ENCODE measurements at places on chromosomes 3 and 15.

DNA sequence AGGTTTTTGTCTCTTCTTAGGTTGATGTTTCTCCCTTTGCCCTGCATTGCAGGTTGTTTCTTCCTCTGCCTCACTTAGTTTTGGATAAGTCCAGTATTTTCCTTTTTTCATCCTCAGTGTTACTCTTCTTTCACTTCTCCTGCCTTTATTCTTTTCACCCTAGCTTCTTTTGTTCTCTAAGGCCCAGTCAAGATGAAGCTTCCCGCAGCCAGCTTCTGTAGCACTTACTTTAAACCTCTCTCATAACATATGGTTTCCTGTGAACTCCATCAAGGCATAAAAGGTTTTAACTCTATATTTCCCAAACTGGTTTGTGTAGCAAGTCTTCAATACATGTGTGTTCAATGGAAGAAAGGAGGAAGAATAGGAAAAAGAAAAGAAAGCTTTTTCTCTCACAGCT lies 54.1 kb downstream of the TP63 start:
- DNase-seq: no peak

- peak; percentile 30 for DNase-seq
Observed at GRCh38 chr15:42131826-42132806, 24.3 kb downstream of the PLA2G4F start.

DNA sequence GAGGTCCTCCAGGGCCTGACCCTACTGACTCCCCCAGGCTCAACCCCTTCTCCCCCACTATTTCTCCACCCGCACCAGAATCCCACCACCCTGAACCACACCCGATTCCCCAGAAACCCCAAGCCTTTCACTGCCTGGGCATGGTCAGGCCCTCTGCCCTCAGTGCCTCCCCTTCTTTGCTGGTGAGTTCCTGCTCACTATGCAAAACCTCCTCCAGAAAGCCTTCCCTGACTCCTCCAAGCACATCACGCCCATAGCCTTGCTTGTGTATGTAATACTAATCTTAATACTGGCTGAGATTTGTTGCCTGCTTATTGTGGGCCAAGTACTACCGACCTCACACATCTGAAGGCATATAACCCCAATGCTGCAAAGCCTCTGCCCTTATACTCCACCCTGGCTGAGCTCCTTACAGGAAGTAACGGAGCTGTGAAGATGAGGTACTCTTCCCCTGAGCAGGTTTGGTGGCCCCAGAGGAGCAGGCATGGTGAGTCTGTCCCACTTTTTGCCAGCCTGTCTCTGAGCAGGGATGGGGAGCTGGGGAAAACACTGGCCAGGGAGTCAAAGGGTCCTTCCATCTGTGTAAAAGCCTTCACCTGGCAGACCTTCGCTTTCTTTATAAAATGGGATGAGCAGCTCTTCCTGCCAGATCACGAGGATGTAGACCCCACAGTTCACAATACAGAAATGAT lies 9.5 kb downstream of the RAB6B start:
- no peak for DNase-seq

GRCh38 chr15:88487178-88487795 lies 19.8 kb downstream of the MRPS11 start:
- no peak for DNase-seq

DNA sequence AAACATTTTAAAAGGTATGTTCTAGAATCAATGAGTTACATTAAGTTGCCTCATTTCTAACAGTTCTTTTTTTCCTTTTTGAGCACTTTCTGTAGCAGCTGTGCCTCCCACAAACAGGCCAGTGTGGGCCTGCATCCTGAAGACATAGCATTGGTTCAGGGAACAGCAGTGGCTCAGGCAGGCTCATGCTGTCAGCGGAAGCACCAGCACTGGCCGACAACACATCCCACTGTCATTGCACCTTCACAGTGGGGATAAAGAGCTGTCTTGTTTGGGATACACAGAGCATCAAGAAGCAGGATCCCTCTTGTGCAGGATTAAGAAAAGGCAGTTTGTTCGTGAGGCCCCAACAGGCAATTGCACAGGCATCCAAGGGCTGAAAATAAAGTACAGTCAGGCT lies 123.3 kb downstream of the MOBP start:
- no peak for DNase-seq

DNA sequence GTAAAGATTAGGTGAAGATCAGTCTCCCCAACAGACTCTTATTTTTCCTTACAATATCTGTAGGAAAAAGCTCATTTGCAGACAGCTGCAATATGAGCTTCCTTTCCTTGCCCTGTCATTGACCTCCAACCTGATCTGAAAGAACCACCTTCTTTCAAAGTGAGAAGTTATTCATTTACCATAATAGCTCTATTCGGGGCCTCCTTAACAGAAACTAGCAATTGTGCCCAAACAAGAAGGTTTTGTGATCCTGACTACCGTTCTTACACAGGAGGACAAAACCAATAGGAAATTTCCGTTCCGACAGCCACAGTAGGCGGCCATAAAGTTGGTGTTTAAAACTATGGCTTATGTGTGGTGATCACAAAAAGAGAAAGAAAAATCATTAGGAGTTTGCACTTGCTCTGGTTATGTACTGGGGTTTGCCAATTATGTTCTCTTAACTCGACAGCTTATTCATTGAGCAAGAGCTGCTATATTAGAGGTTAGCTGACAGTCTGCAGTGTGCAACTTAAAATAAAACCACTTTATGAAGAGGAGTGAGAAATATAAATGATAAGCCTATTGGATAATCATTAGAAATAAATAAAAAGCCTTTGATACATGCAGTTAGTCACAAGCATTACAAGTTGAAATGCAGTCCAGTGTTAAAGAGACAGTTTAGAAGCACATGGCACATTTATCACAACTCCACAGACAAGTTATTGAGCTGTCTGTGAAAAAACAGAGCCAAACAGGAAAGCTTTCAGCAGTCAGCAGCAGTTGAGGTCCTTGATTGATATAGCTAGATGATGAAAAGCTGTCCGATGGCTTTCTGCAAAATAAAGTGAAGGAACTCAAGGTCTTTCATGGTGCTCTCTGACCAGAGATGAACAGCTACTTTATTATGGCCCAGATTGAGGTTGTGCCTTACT lies 199.8 kb downstream of the WDR72 start:
- no peak for DNase-seq

DNA sequence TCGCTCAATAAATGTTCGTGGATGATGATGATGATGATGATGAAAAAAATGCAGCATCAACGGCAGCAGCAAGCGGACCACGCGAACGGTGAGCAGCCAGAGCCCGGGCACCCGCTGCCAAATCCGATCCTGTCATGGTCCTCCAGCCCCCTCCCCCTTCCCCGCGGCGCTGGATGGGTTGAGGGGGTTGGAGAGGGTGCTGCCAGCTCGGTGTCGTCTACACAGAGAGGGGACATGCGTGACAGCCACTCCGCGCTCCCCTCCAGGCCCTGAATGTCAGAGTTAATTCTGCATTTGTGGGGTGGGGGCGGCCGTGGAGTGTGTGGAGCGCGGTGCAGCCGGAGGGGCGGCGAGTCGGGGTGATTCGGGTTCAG lies 722 bp downstream of the CACNA1D start:
- no peak for DNase-seq

GRCh38 chr3:142029791-142030190 lies 119.6 kb downstream of the TFDP2 start:
- DNase-seq: no peak

DNA sequence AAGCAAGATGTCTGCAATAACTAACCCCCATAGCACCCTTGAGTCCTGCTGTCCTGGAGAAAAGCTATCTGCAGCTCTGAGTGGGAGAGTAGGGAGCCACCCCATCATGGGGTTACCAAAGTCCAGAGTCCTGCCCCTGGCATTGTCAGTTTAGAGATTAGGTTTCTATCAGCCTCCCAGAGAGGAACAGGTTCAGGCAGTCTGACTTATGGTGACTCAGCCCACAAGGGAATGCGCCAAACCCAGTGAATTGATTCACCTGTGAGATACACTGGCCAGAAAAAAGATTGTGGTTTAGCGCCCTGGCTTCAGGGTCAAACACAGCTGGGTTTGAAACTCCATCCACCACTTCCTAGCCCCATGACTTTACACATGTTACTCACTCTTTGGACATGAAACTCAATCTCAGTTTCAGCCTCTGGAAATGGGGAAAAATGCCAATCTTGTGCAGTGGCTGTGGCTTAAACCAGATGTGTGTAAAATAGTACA lies 263.6 kb upstream of the HES1 start:
- DNase-seq: no peak

DNA sequence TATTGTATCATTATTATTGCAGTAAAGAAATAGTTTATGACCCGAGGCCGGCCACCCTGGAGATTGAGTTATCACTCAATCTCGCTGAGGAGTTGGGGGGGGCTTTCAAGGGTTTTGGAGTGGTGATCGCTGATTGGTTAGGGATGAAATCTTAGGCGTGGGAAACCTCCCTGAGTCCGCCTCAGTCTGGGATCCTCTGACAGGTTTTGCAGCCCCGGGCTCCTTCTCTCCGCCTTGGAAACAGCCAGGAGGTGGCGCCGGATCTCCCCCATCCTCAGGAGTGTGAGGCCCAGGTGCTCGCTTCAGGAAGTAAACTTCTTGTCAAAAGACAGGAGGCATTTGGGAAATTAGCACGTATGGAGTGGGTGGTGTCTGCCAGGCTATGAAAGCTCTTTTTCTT lies 41.1 kb upstream of the SEC61A1 start:
- DNase-seq: no peak

- no peak for DNase-seq
Observed at GRCh38 chr3:10395671-10396070, 74.8 kb upstream of the SEC13 start.

DNA sequence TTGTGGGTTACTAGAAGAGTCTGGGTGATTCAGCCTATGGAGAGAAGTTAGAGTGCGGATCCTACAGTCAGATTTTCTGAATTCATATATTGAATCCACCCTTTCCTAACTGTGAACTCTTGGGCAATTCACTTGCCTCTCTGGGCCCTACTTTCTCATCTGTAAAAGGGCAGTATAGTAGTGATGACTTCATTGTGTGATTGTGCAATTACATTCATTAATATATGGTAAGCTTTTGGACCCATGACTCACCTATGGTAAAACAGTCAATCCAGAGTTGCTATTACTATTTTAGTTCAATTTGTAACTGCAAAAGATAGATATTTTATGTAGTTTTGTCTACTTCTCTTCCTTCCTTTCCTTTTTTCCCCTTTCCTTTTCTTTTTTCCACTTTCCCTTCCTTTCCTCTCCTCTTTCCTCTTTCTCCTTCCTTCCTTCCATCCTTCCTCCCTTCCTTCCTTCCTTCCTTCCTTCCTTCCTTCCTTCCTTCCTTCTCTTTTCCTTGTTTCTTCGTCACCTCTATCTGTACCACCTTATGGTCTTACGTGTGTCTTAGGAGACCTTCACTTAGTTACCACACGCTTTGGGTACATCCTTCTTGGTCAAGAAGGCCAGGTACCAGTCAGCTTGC lies 37.0 kb downstream of the GMNC start:
- DNase-seq: no peak

DNA sequence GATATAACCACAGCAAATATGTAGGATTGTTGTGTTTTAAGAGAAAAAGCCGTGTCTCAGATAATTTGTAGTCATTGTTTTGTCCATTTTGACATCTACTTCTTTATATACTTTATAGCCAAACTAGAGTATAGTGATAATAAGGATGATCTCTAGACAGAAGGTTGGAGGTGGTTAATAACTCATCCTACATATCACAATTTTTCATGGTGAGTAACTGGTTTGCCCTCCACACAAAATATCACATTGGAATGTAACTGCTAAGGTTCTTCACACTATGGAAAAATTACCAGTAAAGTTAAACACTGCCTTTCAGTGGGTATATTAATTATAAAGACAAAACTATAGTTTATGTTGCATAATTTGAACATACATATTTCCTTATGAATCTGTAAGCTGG lies 380.7 kb downstream of the LPP start:
- no peak for DNase-seq

- DNase-seq: no peak
Observed at GRCh38 chr15:83053151-83053550, 13.9 kb downstream of the BTBD1 start.

DNA sequence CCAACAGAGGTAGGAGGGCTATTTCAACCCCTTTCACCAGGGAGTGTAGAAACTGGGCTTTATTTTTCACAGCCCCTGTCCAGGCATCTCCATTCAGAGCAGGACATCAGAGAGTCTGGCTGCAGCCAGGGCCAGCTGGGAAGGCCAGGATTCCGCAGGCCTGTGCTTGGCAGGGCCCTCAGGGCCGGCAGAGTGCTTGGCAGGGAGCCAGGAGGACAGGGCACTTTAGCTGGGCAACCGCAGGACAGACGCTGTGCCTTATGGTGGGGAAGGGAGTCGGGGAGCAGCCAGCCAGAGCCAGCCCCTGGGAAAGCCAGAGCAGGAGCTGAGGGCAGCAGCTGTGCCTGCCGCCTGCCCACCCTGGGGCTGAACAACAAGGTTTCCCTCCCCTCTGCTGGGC lies 34.5 kb upstream of the IQCF6 start:
- DNase-seq: peak; percentile 88

DNA sequence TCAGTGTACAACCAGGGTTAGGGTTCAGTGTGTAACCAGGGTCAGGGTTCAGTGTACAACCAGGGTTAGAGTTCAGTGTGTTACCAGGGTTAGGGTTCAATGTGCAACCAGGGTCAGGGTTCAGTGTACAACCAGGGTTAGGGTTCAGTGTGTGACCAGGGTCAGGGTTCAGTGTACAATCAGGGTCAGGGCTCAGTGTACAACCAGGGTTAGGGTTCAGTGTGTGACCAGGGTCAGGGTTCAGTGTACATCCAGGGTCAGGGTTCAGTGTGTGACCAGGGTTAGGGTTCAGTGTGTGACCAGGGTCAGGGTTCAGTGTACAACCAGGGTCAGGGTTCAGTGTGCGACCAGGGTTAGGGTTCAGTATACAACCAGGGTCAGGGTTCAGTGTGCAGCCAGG lies 33.3 kb downstream of the CYP11A1 start:
- no peak for DNase-seq

GRCh38 chr15:48622237-48622636 lies 23.3 kb downstream of the FBN1 start:
- no peak for DNase-seq

GRCh38 chr15:71302861-71303410 lies 187.7 kb downstream of the THSD4 start:
- DNase-seq: no peak

- DNase-seq: peak; percentile 65
Observed at GRCh38 chr15:90648137-90649070, 68.7 kb upstream of the BLM start.

- no peak for DNase-seq
Observed at GRCh38 chr15:35548435-35548834, 2.5 kb upstream of the DPH6 start.

- no peak for DNase-seq
Observed at GRCh38 chr3:151491525-151491924, 30.7 kb upstream of the IGSF10 start.

- DNase-seq: no peak
Observed at GRCh38 chr3:184486614-184487013, 75.0 kb upstream of the EPHB3 start.
